ENCODE measurements at places on chromosomes 5 and 9.

DNA sequence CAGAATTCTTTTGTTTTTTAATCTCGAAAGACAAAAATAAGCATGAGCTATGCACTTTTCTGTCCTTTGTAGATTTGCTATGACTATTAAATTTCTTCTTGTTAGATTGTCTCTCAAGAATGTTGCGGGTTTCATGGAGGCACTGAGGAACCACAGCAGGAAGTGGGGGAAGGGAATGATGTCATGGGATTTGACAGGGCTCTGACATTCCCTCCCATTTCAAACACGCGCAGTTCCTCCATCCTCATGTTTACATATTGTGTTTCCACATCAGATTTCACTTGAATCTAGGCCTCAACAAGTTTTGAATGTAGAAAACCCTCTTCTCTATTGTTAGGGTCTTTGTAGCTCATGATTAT is 154.8 kb downstream of the PALM2AKAP2 start:
- peak; percentile 65 for DNase-seq

GRCh38 chr9:77708064-77708815 is 60.1 kb upstream of the GNA14 start:
- DNase-seq = peak; percentile 59

GRCh38 chr9:8633784-8634183 is 834.2 kb upstream of the DMAC1 start:
- DNase-seq = no peak

DNA sequence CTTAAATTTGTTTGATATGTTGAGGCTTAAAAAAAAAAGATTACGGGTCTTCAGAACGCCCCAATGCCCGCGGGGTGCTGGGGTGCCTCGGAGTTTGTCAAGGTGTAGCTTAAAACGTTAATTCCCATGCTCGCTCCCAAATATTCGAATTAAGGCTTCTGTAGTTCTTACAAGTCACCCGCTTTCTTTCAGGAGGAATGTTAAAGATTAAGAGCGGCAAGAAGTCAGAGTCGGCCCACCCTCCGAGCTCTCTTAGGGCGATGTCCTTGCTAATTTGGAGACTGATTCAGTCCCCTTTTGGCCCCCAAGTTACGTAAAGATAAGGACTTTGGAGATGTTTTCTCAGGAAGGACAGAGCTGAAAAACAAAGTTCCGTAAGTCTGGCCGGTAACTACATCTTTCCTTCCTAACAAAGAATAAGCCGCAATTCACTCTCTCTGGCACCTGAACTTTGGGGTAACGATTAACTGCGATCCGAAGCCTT is 746 bp upstream of the NPM1 start:
- no peak for DNase-seq

DNA sequence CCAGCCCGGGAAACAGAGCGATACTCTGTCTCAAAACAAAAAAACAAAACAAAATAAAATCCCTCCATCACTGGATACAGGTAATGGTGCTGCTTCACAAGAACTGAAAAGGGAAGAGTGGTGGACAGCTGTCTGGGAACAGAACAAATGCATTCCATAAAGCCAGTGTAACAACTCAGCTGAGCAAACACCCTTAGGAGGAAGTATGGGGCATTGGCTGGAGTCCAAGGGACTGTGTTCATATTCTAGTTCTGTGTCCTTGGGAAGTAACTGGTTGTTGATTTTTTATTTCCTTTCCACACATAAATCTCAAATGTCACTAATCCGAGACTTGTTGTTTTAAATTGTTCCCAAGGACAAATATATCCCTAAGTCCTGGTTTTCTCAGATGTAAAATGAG is 38.3 kb downstream of the HTR1A start:
- DNase-seq = no peak

DNA sequence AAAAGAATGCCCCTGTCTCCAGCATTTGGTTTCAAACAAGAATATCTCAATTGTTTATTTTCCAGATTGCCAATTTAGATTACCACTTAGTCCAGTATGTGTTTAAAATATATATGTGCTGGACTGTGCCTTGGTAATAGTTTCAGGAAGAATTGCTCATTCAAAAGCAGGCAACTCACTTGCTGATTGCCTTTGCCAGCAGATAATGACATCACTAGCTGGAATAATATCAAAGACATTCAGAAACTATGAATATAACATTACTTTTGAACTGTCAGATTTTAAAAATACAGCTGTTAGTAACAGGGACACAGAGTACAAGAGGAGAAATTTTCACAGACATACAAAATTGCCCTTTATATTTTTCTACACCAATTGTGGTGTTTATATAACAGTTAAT is 96.0 kb upstream of the ITGA2 start:
- peak; percentile 53 for DNase-seq

DNA sequence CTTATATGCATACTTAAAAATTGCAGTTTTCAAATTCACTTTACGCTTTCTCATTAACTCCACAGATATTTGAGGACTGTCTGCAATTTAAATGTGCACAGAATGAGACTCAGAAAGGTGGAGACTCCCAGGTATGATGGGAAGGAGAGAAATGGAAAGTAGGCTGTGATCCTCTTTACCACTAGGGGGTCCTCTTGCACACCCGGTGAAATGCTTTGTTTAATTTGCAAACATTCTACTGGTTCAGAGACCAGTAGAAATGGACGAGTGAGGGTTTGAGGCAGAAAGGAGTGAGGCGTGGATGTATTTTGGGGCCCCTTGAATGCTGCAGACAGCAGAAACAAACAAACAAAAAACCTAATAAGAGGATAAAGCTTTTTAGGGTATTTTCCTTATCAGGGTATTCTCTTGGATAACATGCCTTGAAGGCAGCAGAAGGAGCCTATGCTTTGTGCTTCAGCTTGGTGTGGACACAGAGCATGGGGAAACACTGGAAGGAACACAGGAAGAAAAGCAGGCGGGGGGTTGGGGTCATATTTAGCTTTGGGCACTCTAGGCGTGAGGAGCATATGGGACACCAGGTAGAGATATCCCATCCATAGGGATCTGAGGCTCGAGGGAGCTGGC is 410.1 kb downstream of the DMRT2 start:
- DNase-seq = peak; percentile 5

- no peak for DNase-seq
Measured at GRCh38 chr5:109406719-109407118, 3.1 kb downstream of the PJA2 start.

- DNase-seq = peak; percentile 12
Measured at GRCh38 chr9:109411798-109412352, 86.2 kb downstream of the PTPN3 start.

DNA sequence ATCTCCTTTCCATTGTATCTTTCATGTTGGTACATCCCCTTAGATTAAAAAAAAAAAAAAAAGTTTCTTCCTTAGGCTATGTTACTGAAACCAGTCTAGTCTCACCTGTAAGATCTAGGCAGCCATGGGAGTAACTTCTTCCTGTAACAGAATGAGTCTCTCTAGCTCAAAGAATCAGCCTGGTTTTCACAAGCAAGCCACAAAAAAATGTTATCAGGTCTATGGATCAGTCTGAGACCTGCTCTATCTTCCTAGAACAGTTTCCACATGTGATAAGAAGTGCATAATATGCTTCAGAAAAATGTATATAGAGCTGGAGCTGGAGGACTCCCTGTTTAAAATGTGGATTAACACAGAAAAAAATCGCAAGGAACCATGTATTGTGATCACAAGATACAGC is 53.8 kb downstream of the ARRDC3 start:
- no peak for DNase-seq

- peak; percentile 54 for DNase-seq
Measured at GRCh38 chr9:21317956-21318923, 13.1 kb upstream of the IFNA5 start.

GRCh38 chr5:5792106-5792505 is 369.6 kb downstream of the ICE1 start:
- DNase-seq = no peak

GRCh38 chr5:80782626-80783025 is 127.8 kb upstream of the DHFR start:
- DNase-seq = no peak

- no peak for DNase-seq
Measured at GRCh38 chr9:96769989-96770388, 7.9 kb downstream of the ZNF510 start.

DNA sequence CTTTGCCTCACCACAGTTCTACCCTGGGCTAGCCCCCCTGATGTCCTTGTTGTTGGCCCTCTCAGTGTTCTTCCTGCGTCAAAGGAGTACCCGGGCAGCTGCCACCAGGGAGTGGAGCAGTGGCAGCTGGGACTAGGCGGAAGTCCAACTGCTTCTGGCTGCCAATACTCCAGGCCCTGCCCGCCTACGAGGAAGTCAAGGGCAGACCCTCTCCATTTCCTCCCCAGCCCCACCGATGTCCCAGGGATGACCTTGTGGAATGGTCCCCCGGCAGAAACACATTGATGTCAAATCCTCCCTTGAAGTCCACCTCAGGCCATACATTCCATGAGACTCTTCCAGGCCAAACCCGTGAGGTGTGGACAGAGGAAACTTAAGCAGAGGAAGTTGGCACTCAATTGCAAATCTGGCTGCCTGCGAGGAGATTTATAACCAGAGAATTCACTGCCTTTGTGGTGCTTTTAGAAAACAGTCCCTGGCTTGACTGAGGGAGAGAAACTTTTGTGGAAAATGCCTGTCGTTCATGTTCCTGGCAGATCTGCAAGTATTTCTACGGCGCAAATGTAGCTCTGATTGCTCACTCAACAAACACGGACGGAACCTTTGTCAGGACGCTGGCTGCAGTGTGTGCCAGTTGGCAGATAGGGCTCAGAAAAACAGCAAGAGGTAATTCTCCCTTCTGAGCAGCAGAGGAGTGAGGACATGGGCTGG is 339.7 kb downstream of the RAB3C start:
- peak; percentile 36 for DNase-seq

DNA sequence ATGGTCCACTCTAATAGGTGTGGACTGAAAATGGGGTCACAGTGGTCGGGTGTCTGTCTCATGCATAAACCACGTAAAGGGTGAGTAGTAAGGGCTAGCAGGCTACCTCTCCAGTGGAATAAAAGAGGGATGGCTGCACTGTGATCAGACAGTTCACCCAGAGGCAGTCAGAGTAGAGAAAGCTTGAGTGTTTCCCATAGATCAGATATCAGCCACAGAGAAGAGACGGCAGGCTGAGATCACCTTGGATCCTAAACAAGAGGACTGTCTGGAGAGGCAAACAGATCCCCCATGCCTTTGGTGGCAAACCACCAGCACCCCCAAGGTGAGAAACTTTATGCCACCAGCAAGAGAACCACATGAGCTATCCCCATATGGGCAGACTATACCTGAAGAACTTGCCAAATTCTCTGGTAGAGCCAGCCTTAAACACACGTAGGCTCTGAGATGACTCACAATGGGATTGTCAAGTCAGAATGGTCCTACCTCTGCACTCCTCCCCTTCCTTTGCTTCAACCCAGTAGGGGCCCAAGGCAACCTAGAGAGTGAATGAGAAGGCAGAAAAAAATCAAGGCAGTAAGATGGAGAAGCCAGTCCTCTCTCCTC is 205.2 kb upstream of the MAP3K1 start:
- peak; percentile 45 for DNase-seq

DNA sequence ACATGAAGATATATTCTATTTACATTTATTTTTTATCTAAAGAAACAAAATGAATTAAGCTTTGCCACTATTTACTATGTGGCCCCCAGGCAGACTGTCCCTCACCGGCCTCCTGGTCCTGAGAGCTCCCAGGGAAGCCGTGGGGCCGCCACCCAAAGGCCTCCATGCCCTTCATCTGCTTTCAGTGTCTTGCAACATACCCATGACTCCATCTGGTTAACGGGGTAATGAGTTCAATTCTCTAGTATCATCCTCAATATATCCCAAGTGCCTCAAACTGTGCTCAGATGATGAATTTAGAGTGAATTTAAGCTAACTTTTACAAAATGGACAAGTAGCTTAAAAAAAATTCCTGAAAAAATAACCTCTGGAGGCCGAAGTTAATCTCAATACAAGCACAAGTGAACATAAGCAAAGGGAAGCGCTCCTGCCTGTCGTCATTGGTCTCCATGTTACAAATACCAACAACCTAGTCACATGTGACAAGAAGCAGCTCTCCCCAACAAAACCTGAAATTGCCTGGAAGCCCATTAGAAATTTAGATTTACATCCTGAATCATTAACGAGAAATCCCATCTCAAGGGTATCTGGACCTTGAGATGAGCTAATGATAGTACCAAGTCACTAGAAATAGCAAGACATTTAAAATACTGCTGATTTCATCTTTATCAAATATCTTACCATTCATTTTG is 26.1 kb downstream of the DAP start:
- no peak for DNase-seq

DNA sequence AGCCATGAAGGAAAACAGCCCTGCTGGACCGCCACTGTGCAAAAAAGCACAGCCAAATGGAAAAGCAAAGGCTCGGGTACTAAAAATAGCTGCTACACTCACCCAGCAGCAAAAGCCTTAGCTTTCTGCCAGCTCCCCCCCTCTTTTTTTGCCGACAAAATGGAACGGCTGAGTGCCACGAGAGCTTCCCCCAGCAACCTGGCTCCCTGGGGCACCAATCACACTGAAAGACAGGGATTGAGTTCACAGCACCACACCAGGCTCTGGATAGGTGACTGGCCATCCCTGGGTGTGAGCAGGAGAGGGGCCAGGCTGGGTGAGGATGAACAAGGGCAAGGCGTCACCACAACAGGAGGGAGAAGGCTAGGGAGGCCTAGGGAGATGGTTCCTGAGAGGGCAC is 66.7 kb downstream of the SIL1 start:
- peak; percentile 46 for DNase-seq
